ENCODE measurements at places on chromosomes 6 and 20.

- DNase-seq, result no peak
Observed at GRCh38 chr6:108846101-108846500, 2.1 kb upstream of the ARMC2 start.

DNA sequence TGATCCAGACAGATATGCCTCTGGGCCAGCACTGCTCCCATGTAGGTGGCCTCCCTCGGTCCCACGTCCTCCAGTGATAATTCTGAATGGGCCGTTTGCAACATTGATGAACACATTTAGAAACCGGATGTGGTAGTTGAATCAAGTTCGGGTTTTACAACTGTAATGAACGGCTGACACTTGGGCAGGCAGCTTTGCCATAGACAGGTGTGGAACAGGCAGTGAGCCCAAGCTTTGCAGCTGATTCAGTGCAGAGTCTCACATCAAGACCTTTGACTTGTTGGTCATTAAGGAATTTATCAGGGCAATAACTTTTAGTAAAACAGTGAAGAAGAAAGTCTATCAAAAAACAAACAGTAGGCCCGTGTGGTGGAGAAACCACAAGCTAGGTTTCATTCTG is 466.6 kb upstream of the AGPAT4 start:
- DNase-seq, result no peak

- no peak for DNase-seq
Observed at GRCh38 chr20:23598481-23598880, 7.2 kb downstream of the CST9 start.

GRCh38 chr6:116190550-116190949 is 63.3 kb downstream of the TSPYL4 start:
- no peak for DNase-seq

GRCh38 chr6:99016355-99016754 is 68.6 kb upstream of the FBXL4 start:
- no peak for DNase-seq

DNA sequence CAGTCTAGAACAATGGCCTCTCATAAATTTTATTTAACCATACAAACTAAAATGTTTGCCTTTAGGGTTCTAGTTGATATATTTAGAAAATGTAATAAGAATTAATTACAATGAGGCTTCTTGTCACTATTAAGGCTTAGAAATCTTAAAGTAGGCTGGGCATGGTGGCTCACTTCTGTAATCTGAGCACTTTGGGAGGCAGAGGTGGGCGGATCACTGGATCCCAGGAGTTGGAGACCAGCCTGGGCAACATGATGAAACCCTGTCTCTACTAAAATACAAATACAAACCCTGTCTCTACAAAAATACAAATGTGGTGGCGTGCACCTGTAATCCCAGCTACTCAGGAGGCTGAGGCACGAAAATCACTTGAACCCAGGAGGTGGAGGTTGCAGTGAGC is 99.0 kb upstream of the ADGRF1 start:
- DNase-seq, result no peak

DNA sequence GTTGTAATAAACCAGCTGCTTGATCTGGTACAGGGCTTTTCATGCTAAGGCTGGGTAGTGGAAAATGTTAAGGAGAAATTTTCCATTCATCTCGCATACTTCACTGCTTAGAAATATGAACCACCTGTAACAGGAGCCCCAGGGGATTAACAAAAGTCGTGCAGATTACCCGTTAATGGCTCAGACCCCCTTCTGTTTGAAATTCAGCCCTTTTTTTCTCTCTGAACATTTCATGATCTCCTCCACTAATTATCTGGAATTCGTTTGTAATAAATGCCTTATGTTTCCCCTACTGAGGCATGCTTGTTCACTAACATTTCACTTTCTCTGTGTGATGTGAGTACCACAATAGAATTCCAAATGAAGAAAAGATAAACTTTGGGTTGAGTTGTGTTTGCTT is 336.4 kb upstream of the HSF2 start:
- DNase-seq, result no peak

DNA sequence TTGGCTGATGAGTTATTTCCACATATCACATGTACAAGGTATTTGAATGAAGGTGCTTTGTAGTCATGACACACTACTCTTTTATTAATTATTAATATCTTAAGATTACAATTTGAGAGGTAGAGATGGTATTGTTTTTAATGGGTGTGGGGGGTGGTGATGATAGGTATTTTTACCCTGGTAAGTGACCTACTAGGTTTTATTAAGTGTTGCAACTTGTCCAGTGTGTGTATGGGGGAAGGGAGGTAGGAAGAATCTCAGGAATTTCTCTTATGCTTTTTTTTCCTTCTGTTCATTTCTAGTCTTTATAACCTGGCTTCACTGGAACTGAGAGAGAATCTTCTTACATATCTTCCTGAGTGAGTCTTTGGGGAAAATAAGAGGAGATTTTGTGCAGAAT is 101.4 kb downstream of the LRRC1 start:
- DNase-seq, result no peak

DNA sequence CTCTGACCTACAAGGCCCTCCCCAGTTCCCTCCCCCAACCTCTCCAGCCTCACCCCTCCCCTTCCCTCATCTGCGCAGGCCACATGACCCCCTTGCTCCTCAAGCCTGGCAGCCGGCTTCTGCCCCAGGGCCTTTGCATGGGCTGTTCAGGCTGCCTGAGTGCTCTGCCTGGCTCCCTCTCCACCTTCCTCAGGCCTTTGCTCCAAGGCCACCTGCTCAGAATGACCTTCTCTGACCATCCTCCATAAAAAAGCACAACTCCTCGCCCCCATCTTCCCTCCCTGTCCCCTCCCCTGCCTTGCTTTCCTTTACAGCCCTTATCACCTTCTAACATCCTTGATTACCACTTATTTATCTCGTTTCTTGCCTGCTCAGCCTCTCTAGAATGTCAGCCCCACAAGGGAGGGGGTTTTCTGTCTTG is 38.7 kb downstream of the SPDEF start:
- no peak for DNase-seq

DNA sequence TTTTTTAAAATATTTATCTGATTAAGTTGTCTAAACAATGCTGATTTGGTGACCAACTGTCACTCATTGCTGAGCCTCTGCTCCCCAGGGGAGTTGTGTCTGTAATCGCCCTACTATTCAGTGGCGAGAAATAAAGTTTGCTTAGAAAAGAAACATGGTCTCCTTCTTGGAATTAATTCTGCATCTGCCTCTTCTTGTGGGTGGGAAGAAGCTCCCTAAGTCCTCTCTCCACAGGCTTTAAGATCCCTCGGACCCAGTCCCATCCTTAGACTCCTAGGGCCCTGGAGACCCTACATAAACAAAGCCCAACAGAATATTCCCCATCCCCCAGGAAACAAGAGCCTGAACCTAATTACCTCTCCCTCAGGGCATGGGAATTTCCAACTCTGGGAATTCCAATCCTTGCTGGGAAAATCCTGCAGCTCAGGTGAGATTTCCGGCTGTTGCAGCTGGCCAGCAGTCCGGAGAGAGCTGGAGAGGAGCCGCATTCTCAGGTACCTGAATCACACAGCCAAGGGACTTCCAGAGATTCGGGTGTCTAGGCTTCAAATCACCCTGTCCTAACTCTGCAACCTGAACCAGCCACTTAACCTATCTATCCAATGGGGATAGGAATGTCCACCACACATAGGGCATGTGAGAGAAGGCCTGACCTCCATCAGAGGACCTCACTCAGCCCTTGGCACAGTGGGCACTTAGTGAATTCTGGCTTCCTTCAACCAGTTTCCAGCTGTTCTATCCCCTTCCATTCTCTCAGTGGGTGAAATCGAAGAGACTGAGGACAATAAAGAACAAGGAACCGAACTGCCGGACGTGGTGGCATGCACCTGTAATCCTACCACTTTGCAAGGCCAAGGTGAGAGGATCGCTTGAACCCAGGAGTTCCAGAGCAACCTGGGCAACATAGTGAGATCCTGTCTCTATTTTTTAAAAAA is 3.1 kb downstream of the TNF start:
- DNase-seq, result no peak

- no peak for DNase-seq
Observed at GRCh38 chr20:21389368-21389767, 8.0 kb downstream of the NKX2-4 start.

DNA sequence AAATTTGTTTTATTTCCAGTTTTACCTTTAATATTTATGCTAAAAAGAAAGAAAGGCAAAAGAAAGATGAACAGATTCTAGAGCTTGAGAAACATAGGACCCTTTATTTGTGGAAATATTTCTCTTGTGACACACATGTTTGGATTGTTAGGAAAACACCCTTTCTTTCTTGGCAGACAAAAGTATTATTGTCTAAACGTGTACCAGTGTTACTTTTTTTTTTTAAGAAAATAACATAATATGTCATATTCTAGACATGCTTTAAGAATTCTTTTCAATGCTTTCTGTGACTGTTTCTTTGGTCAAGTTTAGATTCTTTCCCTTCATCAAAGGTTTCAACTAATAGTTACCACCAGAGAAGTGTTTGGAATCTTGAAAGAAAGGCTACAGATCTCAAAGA is 183.4 kb upstream of the CNR1 start:
- DNase-seq, result no peak

DNA sequence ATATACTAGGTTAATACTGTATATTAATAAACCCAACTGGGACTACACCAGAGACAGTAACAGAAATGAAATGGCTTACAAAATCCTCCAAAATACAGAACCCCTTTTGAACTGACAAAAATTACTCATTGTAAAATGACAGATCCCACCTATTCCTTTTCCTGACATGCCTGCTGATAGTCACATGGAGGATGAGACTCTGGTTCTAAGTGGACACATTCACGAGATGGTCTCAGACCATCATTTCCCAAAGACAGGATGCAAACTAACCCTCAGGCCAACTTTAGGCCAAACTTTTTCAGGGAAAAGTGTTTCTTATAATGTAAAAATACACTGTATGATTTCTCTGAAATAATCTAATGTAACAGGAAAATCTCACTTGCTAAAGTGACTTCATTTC is 22.5 kb downstream of the TBC1D7 start:
- DNase-seq, result no peak

DNA sequence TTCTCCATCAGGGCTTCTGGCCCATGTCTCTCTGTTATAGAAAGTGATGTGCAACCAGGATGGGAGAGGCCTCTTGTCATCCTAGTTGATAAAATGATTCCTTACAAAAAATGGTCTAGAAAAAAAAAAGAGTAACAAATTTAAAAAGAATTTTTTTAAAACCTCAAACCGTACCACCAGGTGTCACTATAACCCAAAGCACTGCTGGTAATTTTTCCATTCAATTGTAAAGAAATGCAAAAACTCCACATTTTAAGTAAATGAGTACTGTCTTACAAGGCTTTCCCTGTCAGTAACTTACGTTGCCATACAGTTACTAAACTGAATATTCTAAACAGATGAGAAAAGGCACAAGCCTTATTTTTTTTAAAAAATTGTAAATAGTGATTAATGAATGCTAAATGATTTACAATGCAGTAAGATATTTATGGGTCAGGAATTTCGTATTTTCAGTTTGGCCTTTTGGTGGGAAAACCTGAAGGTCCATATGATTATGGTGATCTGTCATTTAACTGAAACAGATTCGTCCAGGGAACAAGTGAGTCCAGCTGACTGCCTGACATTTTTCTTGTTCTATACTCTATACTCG is 95.4 kb downstream of the OGFRL1 start:
- no peak for DNase-seq

Measured in head of caudate nucleus (tissue), 42 donors.